ENCODE measurements at places on chromosomes 5 and 9.

GRCh38 chr9:124006448-124007361, 4.9 kb upstream of the LHX2 start:
- DNase-seq, result no peak

GRCh38 chr5:35822511-35822910, 34.2 kb upstream of the IL7R start:
- DNase-seq, result no peak

DNA sequence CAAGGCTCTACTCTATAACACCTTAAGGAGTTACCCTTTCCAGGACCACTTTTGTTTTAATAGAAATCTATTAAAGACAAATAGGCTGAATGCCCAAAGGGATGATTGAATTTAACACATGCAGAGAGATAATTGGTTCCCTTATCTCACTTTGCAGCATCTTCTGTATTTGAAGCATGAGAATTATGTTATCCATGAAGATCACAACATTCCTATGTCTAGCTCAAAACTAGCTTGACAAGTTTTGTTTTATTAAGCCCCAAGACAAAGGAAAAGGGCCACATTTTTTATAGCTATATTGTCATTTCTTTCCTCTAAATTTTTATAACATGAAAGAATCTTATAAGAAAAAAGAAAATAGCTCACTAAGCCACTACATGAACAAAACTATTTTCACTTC, 57.9 kb upstream of the FTMT start:
- no peak for DNase-seq

DNA sequence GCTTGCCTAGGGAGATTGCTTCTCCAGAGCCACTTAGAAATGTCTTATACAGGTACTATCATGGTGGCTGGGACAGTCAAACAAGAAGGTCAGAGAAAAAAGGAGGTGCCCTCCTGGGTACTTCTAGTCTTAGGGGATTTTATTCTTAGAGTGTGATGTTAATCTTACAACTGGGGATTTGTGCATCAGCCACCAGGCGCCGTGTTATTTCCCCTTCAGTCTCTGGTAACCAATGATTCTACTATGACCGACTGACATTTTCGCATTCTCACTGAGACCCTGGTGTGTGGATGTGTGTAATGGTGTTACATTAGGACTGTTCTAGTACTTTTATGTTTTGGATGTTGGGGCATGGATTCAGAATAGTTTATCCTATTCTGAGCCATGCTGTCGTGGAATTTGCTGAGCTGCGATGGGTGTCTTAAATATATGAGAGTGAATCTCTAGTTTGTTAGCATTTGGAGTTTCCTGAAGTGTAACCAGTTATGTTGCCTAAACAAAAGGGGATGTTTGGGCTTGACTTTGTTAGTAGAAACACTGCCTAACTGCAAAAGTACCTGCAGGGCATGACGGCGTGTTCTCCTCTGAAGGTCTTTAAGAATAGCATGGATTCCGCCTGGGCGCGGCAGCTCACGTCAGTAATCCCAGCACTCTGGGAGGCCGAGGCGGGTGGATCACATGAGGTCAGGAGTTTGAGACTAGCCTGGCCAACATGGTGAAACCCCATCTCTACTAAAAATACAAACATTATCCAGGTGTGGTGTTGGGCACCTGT, 175.2 kb upstream of the DAP start:
- no peak for DNase-seq

- no peak for DNase-seq
These were observed 357.5 kb downstream of the GLIS3 start for GRCh38 chr9:3942361-3942760.

GRCh38 chr9:4235871-4236804, 63.7 kb downstream of the GLIS3 start:
- no peak for DNase-seq

GRCh38 chr9:112548836-112549595, 62.4 kb downstream of the KIAA1958 start:
- DNase-seq, result no peak

DNA sequence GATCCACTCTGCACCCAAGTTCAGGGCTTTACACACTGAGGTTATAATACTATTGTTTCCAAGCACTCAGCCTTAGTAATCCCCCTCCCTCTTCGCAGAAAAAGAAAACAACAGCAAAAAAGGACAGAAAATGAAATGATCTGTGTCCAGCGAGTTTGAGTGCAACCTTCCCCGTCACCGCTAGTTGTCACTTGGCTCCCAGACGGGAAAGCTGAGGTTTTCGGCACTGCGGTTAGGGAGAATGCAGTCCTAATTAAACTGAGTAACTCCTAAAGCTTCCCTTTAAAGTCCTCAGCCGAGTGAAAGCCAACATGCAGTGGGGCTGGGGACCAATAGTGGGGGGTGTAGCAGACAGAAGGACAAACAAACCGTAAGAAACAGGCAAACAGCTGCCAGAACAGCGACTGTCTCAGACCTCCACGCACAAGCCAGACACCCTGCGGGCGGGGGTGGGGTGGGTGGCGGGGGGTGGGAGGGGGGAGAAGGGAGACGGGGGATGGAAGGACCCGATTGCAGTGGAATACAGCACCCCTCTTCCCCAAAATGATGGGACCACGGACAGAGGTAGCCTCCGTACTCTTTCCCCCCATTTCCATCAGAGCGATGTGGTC, 680 bp downstream of the GLRA1 start:
- no peak for DNase-seq

DNA sequence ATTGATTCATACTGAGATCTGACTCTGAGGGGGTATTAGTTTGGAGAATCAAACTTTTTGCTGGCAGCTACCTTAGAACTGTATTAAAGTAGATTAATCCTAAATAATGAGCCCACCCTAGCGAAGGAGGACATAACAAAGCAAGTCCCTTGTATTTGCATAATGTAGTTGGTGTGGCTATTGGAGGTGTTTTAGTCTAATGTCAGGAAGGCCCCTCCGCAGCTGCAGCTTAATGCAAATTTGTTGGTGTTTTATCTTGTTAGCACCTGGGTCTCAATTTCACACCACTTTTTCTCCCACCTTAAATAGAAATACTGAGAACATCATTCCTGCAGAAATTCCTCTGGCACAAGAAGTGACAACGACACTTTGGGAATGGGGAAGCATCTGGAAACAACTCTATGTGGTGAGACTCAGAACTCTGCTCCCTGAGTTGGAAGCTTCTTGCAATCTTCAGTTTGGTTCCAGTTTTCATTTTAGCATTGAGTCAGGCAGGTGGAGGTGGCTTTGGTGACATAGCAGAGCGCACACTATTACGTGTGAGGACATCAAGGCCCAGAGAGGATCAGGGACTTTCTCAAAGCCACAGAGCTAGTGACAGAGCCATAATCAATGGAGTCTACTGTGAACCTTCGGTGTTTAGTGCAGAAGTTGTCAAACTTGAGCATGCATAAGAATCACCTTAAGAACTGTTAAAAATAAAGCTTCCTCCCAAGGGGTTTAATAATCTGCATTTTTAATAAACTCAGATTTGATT, 33.9 kb downstream of the DOCK2 start:
- DNase-seq, result no peak

DNA sequence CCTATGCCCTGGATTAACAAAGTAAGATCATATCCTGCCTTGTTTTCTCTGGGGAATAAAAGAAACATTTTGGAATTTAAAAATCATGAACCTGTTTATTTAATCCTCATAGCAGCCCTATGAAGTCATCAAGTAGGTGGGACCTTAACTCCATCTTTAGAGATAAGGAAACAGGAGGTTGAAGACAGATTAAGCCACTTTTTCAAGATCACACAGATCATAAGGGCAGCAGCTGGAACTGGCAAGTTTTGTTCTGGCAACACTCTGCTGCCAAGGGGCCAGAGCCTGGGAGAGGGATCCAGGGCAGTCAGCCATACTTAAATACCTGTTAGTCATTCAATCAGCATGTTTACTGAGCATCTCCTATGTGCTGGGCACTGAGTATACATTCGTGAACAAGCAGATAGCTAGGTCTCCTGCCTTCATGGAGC, 63.7 kb downstream of the SLC1A1 start:
- no peak for DNase-seq

DNA sequence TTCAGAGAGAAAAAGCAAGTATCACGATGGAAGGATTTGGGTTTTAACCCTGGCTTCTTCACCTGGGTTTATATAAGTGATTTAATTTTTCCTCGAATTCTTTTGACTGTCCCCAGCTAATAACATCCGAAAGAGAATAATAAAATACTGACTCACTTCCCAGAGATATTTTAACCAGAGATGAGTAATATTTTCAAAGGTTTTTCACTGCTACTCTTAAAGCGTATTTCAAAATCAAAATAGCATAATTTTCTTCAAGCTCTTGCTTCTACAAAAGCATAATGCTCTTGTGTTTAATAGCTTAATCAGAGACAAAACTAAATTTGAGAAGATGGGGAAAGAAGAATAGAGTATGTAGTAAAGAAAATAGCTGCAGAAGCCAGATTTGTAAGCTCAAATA, 215.2 kb upstream of the PTGER4 start:
- no peak for DNase-seq

DNA sequence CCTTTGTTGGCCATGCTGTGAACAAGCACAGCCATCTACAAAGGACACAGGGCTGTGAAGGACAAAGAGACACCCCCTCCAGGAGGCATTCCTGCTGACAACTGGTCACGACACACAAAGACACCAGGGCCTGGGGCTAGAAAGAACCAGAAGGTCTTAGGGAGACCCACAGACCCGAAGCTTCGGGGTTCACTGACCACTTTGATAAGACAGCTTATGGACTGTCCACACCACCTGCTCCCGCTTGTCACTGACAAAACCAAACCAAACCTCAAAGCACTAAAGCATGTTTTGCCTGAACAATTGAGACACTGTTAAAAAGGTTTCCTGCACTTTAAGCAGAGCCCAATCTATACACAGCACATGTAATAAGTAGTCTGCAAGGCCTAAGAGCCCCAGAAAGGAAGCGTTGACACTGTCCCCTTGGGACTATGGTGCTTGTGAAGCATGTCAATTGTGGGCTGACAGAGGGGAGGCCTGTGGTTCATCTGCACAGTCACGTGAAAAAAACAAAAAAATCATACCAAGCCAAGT, 185.0 kb downstream of the GAPVD1 start:
- no peak for DNase-seq

DNA sequence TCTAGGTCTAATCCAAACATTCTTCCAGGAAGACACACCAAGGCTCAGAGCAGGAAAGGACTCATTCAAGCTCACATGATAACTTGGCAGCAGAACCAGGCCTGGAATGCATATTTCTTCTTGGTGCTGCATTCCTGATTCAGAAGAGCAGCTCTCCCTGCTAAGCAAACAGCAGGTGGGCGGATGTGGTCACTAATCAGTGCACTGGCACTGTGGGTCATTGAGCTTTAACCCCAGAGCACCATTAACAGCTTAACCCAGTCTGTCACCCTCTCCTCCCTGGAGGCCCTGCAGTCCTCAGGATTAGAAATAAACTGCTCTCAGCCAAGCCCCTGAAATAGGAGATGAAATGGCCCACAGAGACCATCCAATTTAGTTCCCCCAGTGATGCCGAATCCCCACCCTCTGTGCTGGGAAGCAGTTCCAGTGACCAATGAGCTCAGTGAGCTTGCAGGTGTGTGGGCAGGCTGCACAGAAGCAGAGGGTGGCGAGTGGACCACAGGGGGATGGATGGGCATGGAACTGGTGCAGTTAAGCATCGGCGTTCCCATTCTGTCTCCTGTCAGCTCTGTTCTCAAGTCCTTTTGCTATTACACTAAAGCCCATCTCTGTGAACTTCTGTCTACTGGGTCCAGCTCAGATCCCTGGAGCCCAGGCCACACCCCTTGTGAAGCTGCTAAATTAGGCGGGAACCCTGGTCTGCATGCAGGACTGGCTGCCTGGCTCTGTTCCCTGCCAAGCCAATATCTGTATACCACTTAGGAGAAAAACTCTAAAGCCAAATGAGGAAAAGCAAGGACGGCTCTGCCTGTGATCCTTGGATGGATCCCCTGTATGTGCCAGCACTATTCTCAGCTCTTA, 16.6 kb upstream of the MEGF9 start:
- DNase-seq, result no peak

DNA sequence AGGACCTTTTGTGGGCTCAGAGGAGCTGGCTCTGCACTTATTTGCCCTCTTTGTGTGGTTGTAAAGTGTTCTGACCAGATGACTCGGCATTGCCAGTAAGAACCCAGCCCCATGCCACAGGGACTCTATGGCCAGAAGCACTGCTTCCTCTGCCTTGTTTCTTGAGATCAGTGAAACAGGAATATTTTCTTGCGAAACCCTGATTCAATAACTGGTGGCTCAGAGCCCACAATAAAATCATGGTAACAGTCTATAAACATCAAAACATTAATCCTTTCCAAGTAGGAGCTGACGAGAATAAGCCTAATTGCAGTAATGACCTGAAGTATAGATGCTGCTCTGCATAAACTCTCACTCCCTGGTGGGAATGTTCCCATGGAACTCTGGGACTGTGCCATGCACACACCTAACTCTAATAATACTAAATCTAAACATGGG, 344.3 kb downstream of the ZNF608 start:
- no peak for DNase-seq

GRCh38 chr5:159894149-159894720, 22.0 kb upstream of the ADRA1B start:
- no peak for DNase-seq

DNA sequence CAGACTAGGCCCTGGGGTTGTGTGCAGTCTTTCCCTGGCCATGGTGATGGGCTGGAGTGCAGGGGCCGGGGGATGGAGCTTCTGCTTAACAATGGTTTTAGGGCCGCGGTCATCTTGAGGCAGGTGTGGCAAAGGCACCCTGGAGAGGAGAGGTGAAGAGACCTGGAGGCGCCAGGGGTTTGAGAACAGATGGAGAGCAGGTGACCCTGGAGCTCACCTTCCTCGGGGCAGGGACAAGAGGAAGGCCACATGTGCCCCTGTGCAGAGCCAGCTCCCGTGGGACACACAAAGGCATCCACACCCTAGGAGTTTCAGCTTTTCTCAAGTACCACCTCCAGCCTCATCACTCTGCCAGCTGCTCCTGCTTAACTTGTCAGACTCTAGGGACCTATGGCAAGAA, 46.4 kb upstream of the SH3GL2 start:
- DNase-seq, result no peak

GRCh38 chr5:176790941-176791340, 19.4 kb upstream of the UNC5A start:
- DNase-seq, result no peak

DNA sequence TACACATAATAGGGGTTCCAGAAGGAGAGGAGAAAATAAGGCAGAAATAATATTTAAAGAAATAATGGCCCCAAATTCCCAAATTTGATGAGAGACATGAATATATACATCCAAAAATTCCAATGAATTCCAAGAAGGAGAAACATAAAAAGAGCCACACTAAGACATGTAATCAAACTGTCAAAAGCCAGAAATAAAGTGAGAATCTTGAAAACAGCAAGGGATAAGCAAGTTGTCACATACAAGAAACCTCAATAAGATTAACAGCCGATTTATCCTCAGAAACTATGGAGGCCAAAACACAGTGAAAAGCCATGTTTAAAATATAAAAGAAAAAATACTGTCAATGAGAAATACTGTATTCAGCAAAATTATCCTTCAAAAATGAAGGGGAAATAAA, 14.5 kb downstream of the CATSPER3 start:
- no peak for DNase-seq

DNA sequence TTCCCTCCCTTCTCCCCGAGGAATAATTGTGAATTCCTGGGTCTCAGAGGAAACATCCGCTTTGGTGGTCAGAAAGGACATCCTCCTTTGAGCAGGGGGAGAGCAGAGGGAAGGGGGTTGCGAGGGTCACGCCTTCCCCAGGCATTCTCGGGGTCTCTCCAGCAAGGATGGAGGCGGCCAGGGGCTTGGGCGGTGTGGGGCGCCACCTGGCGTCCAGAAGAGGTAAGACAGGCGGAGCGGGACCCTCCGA, 129.1 kb downstream of the KCNIP1 start:
- no peak for DNase-seq

Data from NCI-H1105 treated with DMSO at 0.1 percent for 48 hours (cell line).